CD4-positive, alpha-beta memory T cell (primary cell): ENCODE measurements at places on chromosomes 2 and 18. TPM values are rescaled to one million over a fixed set of nuclear protein-coding genes. Genes with fewer than 3 reads are reported as not detected.

- no peaks in the 10 kb centered on the region for H3K36me3 ChIP-seq
- DNase-seq = no peak
- H3K4me1 ChIP-seq = no peaks in the 10 kb centered on the region
- H3K27ac ChIP-seq = no peak overlapping the region
These were observed 86.0 kb upstream of the OTX1 start for GRCh38 chr2:62964671-62965070.

DNA sequence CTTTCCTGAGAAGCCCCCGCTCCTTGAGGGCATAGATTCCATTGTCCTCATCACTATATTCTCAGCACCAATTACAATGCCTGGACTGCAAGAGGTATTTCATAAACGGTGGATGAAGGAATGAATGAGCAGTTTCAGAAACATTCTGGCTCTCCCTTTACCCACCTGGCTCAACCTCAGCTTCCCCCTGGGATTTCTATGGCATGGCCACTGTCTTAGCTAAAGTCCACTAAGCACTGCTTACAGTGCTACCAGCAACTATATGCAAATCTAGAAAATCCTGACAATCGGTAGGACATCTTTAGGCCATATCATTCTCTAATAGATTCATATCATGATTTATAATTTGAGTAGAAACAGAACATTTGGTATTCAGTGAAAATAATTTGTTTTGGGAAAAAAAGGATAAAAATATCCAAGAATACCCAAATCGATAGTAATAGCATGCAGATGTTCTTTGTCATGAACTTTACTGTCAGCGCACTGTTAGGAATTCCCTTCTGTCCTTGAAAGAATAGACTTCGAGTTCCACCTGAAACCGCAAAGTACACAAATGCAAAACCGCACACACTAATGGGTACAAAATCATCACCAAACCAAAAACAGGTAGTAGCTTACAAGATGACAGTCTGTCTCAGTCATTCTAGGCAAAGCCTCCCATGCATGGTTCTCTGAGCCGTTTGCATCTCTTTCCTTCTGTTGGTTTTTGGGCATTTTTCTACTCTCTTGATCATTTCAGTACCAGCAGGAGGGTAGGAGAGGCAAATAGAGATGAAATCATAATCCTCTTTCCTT lies 303.6 kb upstream of the ID2 start:
- H3K36me3 ChIP-seq = no peaks in the 10 kb centered on the region
- H3K4me3 ChIP-seq = no peak overlapping the region
- H3K4me1 ChIP-seq = peaks cover 30% of the 10 kb centered on the region
- H3K27ac ChIP-seq = no peak overlapping the region

The WDR43 gene
- polyA plus RNA-seq = 36.2 TPM

DNA sequence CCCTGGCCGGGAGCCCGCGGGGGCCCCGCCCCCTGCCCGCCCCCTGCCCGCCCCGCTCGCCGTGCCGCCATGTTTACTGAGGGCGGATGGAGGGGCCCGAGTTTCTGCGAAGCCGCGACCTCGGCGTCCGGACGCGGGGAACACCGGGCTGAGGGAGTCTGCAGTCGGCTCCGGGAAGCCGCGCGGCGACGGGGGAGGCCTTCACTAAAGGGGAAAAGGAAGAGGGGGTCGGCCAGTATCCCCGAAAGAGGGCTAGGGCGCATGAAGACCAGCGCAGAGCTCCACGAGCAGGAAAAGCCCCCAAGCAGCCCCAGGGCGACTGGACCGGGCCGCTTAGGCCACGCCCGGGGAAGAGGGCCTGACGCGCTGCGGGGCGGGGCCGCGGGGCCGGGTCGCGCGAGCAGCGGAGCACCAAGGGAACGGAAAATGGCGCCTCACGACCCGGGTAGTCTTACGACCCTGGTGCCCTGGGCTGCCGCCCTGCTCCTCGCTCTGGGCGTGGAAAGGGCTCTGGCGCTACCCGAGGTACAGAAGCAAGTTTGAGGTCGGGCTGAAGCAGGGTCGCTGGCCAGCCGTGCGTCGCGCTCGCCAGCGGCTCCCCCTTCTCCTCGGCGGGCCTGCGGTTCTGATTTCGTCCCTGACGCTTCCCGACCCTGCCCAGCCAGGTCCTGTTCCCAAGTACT lies at the start of the genes ATRAID and SLC5A6:
ATRAID (plus strand) TSS at position 99 of the 683 bp plus-strand sequence; CDS start at position 427, 328 bp downstream.
SLC5A6 (minus strand) TSS at position 326 of the 683 bp plus-strand sequence. CDS start 4,618 bp downstream, outside the sequence.
- H3K27me3 ChIP-seq = no peaks in the 10 kb centered on the region
- peak; percentile 92 for DNase-seq
- H3K4me3 ChIP-seq = peak within 1 kb of the TSS; percentile 71
- H3K36me3 ChIP-seq = peaks cover 18% of the 10 kb centered on the region

- H3K36me3 ChIP-seq = no peaks in the 10 kb centered on the region
- no peaks in the 10 kb centered on the region for H3K4me1 ChIP-seq
- H3K27ac ChIP-seq = no peak overlapping the region
- no peak for DNase-seq
- no peaks in the 10 kb centered on the region for H3K27me3 ChIP-seq
These were observed 136.9 kb downstream of the NRXN1 start for GRCh38 chr2:50895041-50895440.

- no peak for DNase-seq
- H3K4me3 ChIP-seq = no peak overlapping the region
- H3K36me3 ChIP-seq = no peaks in the 10 kb centered on the region
- H3K27ac ChIP-seq = no peak overlapping the region
These were observed 186.7 kb upstream of the SIX2 start for GRCh38 chr2:45195916-45196315.

The ZNF804A gene
- 0.05 TPM for polyA plus RNA-seq

The RPRM gene
- polyA plus RNA-seq = 0.97 TPM

The EFR3B gene
- polyA plus RNA-seq = 0.07 TPM

The ST8SIA3 gene
- polyA plus RNA-seq = not detected

The GKN2 gene
- polyA plus RNA-seq = not detected

The AKAIN1 gene
- not detected for polyA plus RNA-seq

The TUBA4B gene
- polyA plus RNA-seq = not detected

DNA sequence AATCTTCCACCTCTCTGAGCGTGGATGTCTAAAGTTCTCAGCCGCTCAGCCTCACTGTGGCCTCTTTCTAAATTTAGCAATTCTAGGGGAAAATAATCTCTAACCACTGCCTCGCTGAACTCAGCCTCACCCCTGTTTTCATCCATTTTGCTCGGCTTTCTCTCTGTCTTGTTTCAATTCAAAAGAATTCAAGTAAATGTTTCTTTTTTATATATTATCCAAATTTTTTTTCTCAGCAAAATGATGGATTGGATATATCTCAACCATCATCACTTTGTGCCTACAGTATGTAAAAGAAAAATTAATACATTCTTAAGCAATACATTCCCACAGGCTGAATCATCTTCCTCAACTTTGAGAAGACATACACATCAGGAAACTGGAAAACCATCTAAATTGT lies 24.0 kb upstream of the GALNT5 start:
- no peak for DNase-seq
- H3K4me1 ChIP-seq = no peaks in the 10 kb centered on the region
- no peaks in the 10 kb centered on the region for H3K36me3 ChIP-seq
- H3K4me3 ChIP-seq = no peak overlapping the region

DNA sequence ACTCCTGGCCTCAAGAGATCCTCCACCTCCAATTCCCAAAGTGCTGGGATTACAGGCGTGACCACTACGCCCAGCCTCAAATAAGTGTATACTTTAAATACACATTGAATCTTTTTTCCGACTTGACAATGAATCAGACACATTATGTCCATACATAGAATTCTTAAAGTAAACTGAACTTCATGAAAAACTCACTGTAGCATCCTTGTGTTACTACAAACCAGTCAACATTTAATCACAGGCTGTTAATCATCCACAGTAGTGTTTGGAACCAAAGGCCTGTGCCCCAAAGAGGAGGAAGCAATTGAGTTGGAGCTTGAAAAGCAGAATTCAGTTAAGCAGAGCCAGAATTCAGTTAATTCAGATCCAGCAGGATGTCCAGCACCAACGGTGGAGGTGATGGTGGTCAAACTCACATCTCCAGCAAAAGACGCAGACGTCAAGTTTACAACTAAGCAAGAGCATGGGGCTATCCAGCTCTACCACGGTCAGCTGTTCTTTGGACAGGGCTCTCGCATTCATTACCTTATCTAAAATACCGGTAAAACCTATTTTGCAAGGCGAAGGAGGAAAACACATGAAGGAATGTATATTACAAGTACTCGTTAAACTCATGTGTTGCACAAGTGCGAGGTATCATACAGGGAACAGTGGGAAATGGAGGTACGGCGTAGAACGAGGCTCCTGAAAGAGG lies 1.2 kb downstream of the SLC39A6 start:
- H3K36me3 ChIP-seq = peaks cover 4% of the 10 kb centered on the region
- DNase-seq = no peak
- peak overlapping the region; percentile 90 for H3K4me3 ChIP-seq
- peaks cover 38% of the 10 kb centered on the region for H3K4me1 ChIP-seq
- peak overlapping the region; percentile 100 for H3K27ac ChIP-seq

The NFE2L2 gene
- 63.6 TPM for polyA plus RNA-seq

The C2orf78 gene
- polyA plus RNA-seq = not detected

DNA sequence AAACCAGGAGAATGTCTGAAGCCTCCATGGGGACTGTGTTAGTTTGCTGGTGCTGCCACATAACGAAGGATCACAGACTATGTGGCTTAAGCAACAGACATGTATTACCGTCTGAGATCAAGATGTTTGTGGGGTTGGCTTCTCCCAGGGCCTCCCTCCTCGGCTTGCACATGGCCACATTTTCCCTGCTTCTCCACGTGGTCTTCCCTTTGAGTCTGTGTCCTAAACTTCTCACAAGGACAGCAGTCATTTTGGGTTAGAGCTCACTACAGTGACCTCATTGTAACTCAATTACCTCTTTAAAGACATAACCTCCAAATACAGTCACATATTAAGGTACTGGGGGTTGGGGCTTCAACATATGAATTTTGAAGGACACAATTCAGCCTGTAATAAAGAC lies 44.6 kb upstream of the LPIN2 start:
- peaks cover 75% of the 10 kb centered on the region for H3K4me1 ChIP-seq
- no peaks in the 10 kb centered on the region for H3K27me3 ChIP-seq
- no peak for DNase-seq
- H3K4me3 ChIP-seq = no peak overlapping the region

The FBXO48 gene
- polyA plus RNA-seq = 1.2 TPM

DNA sequence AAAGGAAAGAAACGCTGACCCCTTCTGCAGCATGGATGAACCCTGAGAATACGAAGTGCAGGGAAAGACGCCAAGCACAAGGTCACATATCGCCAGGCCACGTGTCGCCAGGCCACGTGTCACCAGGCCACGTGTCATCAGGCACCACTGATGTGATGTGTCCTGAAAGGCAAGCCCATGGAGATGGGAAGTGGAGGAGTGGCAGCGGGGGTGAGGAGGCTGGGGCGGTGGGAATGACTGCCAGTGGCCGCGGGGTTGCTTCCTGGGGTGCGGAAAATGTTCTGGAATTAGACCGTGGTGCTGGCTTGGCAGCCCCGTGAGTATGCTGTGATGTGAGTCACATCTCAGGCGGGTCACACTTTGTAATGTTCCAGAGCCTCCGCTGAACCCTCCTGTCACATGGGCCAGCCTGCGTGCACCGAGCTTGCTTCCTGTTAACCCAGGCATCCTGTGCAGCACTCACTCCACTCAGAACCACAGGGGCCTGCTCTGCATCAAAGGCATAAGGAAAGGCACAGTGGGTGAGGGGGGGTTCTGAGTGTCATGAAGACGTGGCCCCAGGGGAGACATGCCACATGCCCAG lies 39.0 kb downstream of the SLC66A2 start:
- no peak overlapping the region for H3K27ac ChIP-seq
- H3K27me3 ChIP-seq = no peaks in the 10 kb centered on the region
- no peak overlapping the region for H3K4me3 ChIP-seq
- DNase-seq = no peak

DNA sequence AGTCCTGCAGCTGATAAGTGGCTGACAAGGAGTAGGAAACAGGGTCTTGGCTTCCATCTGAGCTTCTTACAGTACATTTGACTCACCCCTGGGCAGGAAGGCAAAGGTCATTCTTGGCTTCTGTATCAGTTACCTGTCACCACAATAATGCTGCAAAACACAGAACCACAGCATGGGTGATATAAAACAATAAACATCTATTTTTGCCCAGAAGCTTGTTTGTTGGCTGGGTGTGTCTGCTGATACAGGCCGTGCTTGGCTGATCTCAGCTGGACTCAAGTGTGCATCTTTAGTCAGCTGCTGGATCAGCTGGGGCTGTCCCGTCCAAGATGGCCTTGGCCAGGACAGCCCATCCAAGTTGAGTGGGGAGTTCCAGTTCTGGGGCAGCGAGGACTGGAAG lies 34.7 kb downstream of the ONECUT2 start:
- no peak for DNase-seq
- H3K4me1 ChIP-seq = no peaks in the 10 kb centered on the region
- H3K27me3 ChIP-seq = no peaks in the 10 kb centered on the region
- H3K27ac ChIP-seq = no peak overlapping the region

DNA sequence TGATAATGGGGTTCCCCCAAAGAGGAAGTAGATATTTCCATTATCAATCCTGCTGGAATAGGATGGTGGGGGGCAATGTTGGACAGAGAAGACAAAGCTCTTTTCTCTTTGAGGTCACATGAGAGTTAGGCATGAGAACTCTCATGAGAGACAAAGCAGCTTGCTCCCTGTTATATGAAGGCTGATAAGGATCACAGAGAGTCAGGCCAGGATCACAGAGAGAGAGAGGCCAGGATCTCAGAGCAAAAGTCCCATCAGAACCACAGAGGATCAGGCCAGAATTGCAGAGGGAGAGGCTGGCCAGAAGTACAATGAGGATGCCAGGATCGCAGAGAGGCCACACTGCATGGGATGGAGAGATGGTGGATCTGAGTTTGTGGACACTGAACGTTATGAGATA lies 457.1 kb downstream of the LPIN1 start:
- H3K36me3 ChIP-seq = no peaks in the 10 kb centered on the region
- H3K27ac ChIP-seq = no peak overlapping the region
- no peak for DNase-seq
- no peaks in the 10 kb centered on the region for H3K27me3 ChIP-seq

GRCh38 chr2:173373290-173373689 lies 18.6 kb downstream of the CDCA7 start:
- H3K36me3 ChIP-seq = no peaks in the 10 kb centered on the region
- H3K27ac ChIP-seq = no peak overlapping the region
- H3K27me3 ChIP-seq = no peaks in the 10 kb centered on the region
- DNase-seq = no peak
- peaks cover 16% of the 10 kb centered on the region for H3K4me1 ChIP-seq
- H3K4me3 ChIP-seq = no peak overlapping the region

- no peaks in the 10 kb centered on the region for H3K27me3 ChIP-seq
- H3K4me1 ChIP-seq = no peaks in the 10 kb centered on the region
- no peak overlapping the region for H3K4me3 ChIP-seq
- DNase-seq = no peak
These were observed 6.7 kb upstream of the SDC1 start for GRCh38 chr2:20231598-20232026.

The CAPN13 gene
- polyA plus RNA-seq = not detected

DNA sequence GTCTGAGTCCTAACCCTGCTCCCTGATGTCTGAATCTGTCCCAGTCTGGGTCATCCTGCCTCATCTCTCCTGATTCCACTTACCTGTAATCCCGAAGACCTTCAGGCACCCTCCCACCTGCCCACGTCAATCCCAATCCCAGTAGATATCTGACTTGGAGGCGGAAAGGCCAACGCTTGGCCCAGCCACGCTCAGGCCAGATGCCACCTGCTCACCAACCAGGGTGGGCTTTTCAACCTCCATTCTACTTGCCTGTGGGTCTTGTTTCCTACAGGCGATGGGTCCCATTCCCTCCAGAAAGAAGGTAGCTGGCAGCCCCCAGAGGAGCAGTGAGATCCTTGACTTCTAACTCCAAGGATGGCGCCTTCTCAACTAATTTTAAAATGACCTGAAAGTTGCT lies 59.7 kb downstream of the INPP5D start:
- H3K27ac ChIP-seq = no peak overlapping the region
- no peaks in the 10 kb centered on the region for H3K27me3 ChIP-seq
- DNase-seq = no peak
